ENCODE measurements at places on chromosomes 5 and 9.

DNA sequence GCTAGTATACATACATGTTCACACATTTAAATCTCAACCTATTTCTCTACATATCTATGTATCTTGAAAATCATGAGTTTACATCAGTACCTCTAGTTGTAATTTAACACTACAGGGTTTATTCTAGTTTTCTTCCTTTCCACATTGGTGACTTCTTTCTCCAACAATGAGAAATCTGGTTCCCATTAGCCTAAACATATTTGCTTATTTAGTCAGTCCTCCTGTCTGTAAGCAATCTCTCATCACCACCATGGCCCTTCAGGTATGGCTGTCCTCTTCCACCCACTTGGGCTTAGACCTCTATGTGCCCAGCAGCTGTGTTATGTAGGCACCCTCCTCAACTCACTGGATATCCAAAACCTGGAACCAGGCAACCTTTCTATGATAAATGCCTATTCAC lies 8.0 kb upstream of the SPATA31D1 start:
- DNase-seq = no peak

DNA sequence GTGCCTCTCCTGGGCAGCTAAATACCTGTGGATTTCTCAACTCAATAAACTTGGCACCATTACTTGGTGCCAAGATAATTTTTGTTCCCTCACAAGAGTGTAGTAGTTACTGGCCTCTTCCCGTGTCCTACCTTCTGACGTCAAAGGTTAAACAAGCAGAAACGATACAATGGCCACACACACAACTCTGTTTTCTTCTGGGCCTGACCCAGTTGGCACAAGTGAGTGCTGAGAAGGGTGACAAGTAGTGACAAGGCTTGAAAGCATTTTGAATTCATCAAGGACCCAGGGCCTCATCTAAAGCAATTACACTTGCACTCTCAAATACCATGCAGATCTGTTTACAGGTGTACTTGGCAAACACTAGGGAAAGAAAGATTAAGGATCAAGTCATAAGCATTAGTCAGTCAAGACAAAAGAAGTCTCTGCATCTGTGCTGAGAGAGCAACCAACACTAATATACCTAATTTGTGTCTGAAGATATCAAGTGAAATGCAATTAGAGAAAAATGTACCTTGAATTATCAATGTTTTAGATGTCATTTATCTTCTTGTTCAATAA lies 30.8 kb downstream of the RASEF start:
- peak; percentile 71 for DNase-seq

GRCh38 chr5:31860726-31861433 lies 221.9 kb downstream of the PDZD2 start:
- DNase-seq = peak; percentile 63

GRCh38 chr9:106675780-106676179 lies 187.2 kb upstream of the ZNF462 start:
- peak; percentile 55 for DNase-seq

DNA sequence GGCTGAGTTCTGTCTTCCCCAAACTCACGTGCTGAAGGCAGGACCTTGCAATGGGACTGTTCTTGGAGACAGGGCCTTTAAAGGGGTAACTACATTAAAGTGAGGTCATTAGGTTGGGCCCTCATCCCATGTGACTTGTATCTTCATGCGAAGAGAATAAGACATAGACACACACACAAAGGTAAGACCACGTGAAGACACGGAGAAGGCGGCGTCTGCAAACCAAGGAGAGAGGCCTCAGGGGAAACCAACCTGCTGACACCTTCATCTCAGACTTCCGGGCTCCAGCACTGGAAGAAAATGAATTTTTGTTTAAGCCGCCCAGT lies 50.7 kb upstream of the KCNMB1 start:
- DNase-seq = no peak

DNA sequence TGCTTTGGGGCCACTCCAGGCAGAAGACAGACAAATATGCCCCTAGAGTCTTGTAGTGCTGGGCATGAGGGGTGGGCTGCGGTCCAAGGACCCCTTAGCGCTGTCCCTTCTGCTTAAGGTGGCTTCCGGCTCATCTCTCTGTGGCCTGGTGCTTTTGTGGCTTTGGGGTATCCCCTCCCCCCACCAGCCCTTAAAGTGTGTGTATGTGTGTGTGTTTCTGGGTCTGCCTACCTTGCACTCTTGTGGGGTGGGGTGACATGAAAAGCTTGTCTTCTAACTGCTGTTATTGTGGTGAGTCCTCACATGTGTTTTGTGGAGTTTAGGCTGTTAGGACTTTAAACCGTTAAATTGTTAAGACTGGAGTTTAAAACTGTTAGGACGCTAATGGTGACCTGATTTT lies 23.6 kb downstream of the MARCHF6 start:
- DNase-seq = no peak

DNA sequence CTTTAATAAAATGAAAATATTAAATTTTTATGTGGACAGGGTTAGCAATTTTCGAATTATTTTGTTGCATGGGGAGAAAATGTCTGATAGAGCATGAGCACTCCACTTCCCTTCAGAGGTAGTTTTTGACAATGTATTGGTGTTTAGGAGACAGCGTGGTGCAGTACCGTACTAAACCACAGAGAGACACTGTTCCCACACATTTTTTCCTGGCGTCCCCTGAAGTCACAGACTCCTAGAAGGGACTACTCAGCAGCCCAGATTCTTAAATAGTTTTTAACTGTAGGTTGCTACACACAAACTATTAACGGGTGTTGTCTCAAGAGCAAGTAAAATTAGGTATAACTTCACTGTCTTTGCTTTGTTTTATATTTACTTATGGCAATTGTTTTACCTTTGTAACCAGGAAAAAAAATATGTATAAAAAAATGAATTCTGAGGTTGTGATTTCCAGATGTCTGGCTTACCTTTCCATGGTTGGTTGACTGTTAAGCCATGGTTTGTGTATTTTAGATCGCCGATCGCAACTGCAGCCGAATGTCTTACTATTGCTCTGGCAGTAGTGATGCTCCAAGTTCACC lies 171.2 kb downstream of the DOCK8 start:
- DNase-seq = peak; percentile 70

- DNase-seq = no peak
These were observed 25.7 kb downstream of the FAM174A start for GRCh38 chr5:100560860-100561259.

DNA sequence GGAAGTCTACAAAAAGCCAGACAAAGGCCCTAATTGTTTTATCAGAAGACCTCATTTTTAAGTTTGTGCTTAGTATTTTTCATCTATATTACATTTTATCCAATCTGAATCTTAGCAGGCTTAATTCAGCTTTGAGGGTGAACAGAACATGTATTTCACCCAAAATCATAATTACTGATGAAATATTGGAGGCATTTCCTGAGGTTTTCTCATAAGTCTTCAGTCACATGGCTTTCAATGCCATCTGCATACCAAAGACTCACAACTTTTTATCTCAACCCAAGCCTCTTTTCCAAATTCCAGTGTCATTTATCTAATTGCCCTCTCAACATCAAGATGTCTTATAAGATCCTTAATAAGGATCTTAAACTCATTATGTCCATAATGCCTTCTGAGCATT lies 150.8 kb downstream of the TTC39B start:
- DNase-seq = no peak

- DNase-seq = no peak
These were observed 45.6 kb downstream of the AOPEP start for GRCh38 chr9:94772144-94772543.

DNA sequence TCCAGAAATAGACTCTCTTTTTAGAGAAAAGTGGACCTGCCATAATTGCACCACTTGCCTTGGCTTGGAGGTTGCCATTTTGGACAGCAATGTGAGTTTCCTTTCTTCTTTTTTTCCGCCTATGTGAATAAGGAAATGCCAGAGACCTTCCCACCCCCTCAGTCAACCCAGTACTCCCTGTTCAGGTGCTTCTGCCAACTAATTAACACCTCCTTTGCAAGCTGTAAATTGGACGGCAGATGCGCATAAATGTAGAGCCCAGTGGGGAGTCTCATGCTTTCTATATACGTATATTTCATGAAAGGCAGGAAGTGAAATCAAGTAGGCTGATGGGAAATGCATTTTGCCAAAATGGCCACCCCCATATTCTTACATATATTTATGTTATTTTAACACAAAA lies 269.8 kb upstream of the RFX3 start:
- no peak for DNase-seq

All from bronchial epithelial cell (primary cell).